ENCODE measurements at places on chromosomes 4 and X.

DNA sequence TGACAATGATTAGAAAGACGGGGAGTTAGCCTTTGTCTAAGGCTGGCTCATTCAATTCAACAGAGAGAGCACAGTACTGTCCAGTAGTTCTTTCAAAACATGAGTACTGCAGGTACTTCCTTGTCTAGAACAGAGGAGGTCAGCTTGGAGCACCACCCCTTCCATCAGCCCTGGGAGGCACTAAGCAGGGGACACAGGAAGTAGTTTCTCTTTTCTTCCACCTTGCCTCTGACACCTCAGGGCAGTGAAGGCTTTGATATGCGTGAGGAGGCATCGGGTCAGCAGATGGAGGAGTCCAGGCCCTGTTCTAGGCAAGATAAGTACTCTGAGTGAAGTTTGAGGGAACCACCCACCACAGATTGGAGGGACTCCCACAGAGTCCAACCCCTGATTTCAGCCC lies 33.1 kb downstream of the MAGEB10 start:
- DNase-seq = no peak

- DNase-seq = no peak
Measured at GRCh38 chr4:17618926-17619325, 4.5 kb downstream of the MED28 start.

- no peak for DNase-seq
Measured at GRCh38 chr4:17636341-17636695, 21.9 kb downstream of the MED28 start.

- no peak for DNase-seq
Measured at GRCh38 chrX:73647212-73647611, 84.2 kb downstream of the CHIC1 start.

DNA sequence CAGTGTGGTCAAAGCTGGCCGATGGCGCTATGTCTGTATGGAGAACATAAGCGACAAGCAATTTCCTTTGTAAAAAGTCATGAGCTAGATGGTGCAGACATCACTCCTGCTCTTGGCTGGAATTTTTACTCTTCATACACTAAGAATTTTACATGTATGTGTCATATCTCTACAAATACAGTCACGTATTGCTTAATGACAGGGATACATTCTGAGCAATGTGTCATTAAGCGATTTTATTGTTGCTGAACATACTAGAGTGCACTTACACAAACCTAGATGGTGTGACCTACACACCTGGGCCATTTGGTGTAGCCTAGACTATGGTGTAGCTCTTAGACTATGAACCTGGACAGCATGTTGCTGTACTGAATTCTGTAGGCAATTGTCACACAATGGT lies 185.4 kb downstream of the SOWAHB start:
- peak; percentile 38 for DNase-seq

DNA sequence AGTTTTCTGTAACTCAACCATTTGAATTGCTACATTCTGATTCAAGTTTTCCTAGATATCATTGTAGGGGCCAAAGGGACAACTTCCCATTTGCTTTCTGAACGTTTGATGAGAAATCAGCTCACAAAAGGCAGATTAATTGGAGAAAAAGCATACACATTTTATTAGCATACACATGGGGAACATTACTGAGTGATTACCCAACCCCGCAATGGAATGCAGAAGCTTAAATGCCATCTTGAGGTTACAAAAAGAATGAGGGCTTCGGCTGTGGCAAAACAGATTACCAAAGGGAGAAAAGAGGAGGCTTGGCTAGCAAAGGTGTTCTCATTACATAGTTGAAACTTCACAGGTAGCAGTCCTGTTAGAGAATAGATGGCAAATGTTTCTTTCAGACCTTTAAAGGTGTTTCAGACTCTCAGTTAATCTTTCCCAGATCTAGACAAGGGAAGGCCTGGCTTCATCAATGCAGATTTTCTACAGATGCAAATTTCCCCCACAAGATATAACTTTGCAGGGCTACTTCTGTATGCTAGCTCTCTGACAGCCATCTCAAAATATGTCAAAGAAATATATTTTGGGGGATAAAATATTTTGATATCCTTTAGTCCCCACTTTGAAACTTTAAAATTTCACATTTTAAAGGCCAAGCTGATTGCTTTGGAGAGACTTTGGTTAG lies 26.5 kb upstream of the HERC6 start:
- DNase-seq = no peak

GRCh38 chr4:165814256-165815020 lies 58.6 kb upstream of the TLL1 start:
- DNase-seq = no peak

DNA sequence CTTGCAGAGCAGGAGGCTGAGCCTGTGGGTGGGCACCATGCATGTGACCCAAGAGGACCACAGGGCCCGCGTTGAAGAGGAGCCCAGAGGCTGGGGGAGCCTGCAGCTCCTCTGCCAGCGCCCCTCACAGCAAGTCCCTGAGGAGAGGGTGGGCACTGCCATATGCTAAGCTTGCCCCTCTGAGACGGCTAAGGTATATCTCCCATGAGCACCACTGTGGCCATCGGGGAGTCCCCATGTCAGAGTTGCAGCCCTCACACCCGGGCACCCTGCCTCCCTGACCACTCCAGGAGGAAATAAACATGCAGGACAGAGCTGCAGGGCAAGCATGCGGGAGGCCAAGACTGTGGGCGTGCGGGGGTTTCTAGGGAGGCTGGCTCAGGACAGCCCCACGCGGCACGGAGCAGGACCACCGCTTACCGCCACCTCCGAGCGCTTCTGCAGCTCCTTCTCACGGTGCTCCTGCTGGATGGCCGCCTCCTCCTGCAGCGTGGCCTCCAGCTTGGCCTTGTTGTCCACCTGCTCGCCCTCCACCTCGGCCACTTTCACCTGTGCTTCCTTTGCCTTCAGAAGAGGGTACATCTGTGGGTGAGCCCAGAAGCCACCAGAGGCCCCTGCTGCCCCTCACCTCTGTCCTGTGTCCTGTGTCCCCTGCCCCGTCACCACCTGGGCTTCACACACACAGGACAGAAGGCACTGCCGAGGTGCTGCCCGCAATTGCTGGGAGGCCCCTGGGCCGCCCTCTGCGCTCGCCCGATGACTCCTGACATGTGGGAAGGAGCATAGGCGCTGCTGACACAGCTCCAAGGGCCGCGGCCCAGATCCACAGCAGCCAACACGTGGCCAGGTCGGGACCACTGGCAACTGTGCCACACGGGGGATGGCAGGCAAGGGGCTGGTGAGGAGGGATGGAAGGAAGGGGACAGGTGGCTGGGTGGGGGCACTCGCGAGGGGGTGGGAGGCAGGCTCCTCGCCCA lies 29.8 kb downstream of the FGFR3 start:
- DNase-seq = no peak

GRCh38 chr4:138835832-138836533 lies 179.6 kb upstream of the NOCT start:
- DNase-seq = peak; percentile 15

GRCh38 chr4:81757691-81758090 lies 286.0 kb upstream of the RASGEF1B start:
- peak; percentile 39 for DNase-seq

DNA sequence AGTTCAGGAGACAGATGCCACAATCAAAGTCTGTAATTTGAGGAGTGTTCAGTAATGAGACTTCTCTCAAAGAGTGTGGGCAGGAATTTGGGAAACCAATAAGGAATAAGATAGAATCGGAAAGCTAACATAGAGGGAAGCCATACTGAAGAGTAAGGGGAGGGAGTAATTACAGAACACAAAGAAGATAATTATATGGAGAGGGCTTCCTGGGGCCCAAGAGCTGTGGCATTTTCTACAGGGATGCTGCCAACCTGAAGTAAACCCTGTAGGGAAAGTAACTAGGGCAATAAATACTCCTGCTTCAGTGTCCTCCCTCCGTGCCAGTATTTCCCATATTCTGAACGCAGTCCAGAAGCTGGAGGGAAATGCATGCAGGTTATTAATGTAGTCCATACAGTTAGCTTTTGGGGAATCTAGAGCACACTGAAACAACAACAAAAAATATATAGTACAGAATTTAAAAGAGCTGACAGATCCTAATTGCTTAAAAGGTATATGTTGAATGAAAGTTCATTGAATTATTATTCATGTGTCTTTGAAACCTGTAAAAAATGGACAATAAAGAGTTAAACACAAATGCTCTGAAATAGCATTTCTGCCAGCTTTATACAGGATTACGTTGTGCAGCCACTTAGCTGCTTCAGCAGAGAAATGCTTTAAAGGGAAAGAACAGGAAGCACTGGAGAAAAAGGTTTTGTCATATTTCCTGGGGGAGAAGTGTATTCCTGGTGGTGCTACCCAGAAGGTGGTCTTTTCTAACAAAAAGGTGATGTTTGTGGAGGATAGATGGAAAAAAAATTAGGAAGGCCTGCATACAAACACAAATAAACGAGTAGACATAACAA lies 48.0 kb downstream of the CXXC4 start:
- no peak for DNase-seq

DNA sequence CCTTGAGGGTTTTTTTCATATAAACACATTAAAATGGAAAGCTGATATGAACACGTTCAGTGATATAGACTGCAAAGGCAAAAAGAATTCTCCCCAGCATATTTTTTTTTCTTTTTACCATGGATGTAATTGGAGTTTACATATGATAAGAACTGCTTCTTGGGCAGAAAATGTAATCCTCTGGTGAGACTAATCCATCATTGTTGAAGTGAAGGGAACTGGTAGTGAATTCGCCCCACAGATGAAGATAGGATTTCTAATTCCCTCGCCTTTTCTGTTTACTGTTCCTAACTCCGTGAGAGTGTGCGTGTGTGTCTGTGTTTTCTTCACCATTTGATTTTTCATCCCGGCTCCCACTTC lies 88.9 kb downstream of the GPR143 start:
- no peak for DNase-seq

- no peak for DNase-seq
Measured at GRCh38 chrX:46793386-46794143, 34.6 kb upstream of the SLC9A7 start.

DNA sequence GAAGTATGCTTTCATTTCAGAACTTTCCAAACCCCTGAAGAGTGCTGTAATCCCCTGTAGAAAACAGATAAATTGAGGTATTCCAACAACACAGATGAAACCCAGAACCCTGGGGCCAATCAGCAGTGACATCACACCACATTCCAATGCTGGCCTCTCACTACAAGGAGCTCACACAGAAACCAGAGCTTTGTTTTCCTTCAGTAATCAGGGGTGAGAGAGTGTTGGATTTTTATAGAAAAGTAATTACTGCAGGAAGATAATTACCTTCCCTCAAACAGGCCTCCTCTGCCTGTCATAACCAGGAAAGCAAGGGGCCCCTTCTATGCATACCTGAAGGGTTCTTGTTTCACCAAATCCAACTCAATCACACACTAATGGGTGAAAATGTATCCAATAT lies 246.2 kb downstream of the SCFD2 start:
- no peak for DNase-seq

DNA sequence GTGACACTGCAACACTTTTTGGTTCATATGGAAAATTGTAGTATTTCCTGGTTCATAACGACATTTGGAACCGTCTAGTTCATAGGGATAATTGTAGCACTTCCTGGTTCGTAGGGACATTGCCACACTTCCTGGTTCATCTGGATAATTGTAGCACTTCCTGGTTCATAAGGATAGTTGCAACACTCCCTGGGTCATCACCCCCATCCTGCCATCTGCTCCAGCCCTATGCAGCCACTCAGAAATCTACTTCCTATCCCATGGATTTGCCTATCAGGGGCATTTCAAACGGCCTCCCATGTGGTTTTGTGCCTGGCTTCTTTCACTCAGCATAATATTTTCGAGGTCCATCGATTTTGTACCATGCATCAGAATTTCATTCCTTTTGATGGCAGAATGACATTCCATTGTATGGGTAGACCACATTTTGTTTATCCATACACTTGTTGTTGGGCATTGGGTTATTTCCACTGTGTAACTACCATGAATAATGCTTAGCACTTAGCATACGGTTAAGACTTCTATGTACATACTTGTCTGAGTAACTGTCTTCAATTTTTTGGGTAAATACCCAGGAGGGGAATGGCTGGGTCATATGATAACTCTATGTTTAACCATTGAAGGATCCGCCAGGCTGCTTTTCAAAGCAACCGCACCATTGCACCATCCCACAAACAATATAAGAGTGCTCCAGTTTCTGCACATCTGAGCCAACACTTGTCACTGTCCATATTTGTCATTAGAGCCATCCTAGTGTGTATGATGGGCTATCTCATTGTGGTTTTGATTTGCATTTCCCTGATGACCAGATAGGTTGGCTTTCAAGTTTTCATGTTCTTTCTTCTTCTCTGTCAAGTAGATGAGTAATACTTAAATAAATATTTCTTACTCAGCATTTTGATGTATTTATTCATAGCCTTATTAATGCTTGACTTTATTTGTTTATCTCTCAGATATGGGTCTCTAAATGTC lies 58.3 kb upstream of the CD99 start:
- no peak for DNase-seq
